ENCODE measurements at places on chromosomes 7 and 10. TPM values are rescaled to one million over a fixed set of nuclear protein-coding genes. Genes with fewer than 3 reads are reported as not detected.

DNA sequence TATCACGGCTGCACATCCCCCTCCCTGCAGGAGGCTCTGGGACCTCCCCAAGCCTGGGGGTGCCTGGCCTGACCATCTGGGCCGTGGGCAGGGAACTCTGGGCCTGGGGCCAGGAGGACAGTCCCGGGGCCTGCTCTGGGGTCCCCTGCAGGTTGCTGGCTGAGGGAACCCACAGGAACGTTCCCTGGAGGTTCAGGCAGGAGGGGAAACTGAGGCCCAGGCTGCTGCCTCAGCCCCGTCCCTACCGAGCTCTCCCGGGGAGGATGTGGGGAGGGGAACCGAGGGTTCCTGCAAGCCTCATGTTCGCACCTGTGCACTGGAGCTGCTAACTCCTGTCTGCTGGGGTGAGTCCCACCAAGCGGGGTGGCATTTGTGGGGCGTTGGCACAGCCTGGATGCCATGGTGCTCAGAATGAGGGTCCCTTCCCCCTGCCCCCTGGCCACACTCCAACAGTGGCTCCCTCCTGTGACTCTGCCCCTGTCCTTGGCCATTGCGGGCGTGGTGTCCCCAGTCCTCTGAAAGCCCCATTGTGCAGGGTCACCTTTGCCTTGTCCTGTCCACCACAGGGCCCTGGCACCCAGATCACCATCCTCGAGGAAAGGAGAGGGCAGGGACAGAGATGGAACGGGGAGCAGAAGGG lies 9.4 kb downstream of the ELFN1 start:
- H3K36me3 ChIP-seq, result no peaks in the 10 kb centered on the region
- DNase-seq, result no peak
- no peaks in the 10 kb centered on the region for H3K4me1 ChIP-seq
- no peak overlapping the region for H3K4me3 ChIP-seq
- H3K27ac ChIP-seq, result no peak overlapping the region

GRCh38 chr7:147999962-148000361 lies 590.6 kb upstream of the C7orf33 start:
- DNase-seq, result no peak
- no peaks in the 10 kb centered on the region for H3K36me3 ChIP-seq
- H3K27me3 ChIP-seq, result peaks cover 28% of the 10 kb centered on the region

DNA sequence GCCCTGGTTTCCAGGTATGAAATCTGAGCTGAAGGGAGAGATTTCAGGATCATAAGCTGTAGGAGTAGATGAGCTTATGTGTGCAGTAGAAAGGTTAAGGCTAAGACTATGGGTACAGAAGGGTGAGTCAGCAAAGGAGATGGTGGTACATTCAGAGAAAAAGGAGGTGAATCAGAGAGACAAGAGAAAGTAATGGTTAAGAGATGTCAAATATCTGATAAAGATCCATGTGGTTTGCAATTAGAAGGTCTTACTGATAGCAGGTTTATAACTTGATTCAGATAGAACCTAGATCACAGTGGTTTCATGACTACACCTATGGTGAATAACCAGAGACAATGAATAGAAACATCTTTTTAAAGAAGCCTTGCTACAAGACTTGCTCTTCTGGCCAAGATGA lies 4.5 kb upstream of the NPY start:
- DNase-seq, result no peak
- H3K36me3 ChIP-seq, result no peaks in the 10 kb centered on the region
- no peak overlapping the region for H3K27ac ChIP-seq
- H3K4me1 ChIP-seq, result no peaks in the 10 kb centered on the region
- H3K27me3 ChIP-seq, result no peaks in the 10 kb centered on the region

GRCh38 chr7:155164316-155164715 lies 94.2 kb downstream of the HTR5A start:
- no peaks in the 10 kb centered on the region for H3K36me3 ChIP-seq
- no peaks in the 10 kb centered on the region for H3K4me1 ChIP-seq
- H3K27me3 ChIP-seq, result peaks cover 81% of the 10 kb centered on the region
- no peak overlapping the region for H3K27ac ChIP-seq

- no peak for DNase-seq
- no peaks in the 10 kb centered on the region for H3K4me1 ChIP-seq
- no peaks in the 10 kb centered on the region for H3K36me3 ChIP-seq
- peaks cover 56% of the 10 kb centered on the region for H3K27me3 ChIP-seq
- H3K27ac ChIP-seq, result no peak overlapping the region
- H3K4me3 ChIP-seq, result no peak overlapping the region
These were observed 54.9 kb upstream of the TMEM273 start for GRCh38 chr10:49243139-49243538.

DNA sequence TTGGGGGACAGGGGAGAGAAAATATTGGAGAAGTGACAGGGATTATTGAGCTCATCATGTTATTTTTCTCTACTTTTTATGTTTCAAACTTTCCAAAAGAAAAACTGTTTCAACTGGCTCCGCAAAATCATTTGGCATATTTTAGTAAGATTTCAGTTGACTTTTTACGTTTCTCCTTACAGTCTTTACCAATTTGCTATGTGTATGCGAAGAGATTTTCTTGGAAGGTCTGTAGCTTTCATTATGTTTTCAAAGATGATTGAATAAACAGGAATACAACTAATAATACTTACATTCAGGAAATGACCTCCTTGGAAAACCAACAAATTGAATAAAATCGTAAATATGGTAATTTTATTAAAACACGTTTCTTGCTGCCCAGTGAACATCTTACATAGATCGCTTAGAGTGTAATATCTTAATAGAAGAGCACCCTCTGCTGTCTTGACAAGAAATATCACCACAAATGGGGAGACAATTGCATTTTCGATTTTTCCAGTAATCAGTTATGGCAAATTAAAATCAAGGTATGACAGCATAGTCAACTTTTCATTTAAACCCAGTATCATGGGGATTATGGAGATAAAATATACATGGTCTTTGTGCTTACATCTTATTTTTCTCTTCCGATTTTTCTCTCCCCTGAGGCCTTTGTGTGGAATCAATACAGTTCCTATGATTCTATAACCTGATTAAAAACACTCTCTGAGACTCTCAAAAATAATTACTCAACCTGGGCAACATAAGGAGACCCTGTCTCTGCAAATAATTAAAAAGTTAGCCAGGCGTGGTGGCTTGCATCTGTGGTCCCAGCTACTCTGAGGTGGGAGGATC lies 43.1 kb downstream of the MBL2 start:
- DNase-seq, result no peak
- H3K36me3 ChIP-seq, result no peaks in the 10 kb centered on the region
- H3K4me1 ChIP-seq, result no peaks in the 10 kb centered on the region
- H3K27ac ChIP-seq, result no peak overlapping the region
- H3K4me3 ChIP-seq, result no peak overlapping the region

DNA sequence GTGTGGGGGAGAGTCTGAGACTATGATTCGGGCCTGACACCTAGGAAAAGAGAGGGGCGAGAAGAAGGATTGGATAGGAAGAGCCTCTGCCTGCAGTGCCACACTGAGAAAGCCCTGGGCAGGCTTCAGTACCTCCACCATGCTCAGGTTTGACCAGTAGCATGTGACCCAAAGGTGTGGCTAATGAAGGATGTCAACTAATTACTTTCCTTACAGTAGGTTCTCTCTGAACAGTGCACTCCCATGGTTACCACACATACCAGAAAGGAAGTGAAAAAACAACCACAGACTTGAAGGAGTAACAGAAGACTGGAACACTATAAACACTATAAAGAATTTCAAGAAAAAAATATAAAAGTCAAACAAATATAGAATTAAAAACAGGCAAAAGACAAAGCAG lies 46.2 kb downstream of the SEM1 start:
- H3K4me1 ChIP-seq, result no peaks in the 10 kb centered on the region
- no peak overlapping the region for H3K27ac ChIP-seq
- DNase-seq, result no peak
- H3K36me3 ChIP-seq, result no peaks in the 10 kb centered on the region

DNA sequence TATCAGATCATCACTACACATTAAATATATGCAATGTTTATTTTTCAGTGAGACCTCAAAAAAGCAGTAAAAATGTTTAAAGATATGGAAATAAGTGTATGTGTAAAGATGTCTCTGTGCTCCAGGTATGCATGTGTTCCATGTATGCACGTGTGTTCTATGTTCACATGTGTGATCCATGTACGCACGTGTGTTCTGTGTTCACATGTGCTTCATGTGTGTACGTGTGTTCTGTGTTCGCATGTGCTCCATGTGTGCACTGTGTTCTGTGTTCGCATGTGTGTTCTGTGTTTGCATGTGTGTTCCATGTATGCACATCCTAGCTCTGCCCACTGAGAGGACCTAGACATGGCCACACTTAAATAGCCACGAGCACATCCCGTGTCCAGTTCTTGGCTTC lies 15.6 kb upstream of the PDIA4 start:
- no peaks in the 10 kb centered on the region for H3K36me3 ChIP-seq
- no peak for DNase-seq
- H3K4me1 ChIP-seq, result no peaks in the 10 kb centered on the region
- no peak overlapping the region for H3K4me3 ChIP-seq
- H3K27me3 ChIP-seq, result no peaks in the 10 kb centered on the region

DNA sequence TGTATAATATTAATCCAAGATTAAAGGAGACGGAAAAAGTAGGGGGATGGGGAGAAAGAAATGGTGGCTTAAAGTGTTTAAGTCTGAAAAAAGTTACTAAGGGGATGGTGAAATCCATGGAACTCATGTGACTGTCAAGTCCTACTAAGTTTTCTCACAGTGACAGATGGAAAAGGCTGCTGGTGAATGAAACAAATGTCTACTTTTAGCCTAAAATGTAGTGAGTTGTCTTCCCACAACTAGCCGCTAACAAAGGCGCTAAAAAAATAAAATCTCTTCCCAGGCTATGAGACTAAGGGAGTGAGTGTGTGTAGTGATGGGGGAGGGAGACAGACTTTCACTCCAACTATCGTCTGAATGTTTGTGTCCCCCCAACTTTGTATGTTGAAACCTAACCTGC lies 12.6 kb downstream of the VIM start:
- no peak for DNase-seq
- H3K36me3 ChIP-seq, result no peaks in the 10 kb centered on the region
- no peak overlapping the region for H3K4me3 ChIP-seq
- H3K4me1 ChIP-seq, result no peaks in the 10 kb centered on the region

The MMP21 gene
- total RNA-seq, result not detected
